ENCODE measurements at places on chromosomes 2 and 18. TPM values are rescaled to one million over a fixed set of nuclear protein-coding genes. Genes with fewer than 3 reads are reported as not detected.

DNA sequence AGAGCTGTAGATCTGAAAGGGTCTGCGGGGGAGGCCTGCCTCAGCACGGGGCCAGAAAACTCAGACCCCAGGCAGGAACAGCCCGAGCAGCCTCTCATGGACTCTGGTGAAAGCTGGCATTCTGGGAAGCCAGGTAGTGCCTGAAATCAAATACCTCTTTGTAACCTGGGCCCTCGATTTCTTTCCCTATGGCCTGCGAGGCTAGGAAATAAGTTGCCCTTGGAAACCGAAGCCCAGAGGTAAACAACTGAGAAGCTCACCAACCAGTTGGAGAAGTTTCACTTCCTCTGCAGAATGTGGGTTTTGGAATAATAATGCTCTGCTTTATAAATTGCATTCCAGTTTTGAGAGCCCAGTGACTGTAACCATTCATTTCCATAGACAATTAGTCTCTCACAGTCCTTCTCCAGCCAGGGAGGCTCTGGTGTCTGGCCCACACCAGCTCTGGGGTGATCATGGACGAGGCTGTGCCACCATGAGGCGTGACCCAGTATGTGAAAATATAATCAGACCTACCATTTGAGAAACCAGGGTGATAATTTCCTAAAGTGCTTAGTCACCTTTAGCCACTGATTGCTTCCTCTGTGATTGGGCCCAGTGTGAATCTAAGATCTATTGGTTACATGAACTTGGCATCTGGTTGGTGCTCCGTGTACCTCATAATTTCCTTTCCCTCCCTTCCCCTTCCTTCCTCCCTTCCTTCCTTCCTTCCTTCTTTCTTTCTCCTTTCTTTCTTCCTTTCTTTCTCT, 133.1 kb upstream of the PELI1 start:
- H3K4me3 ChIP-seq = no peak overlapping the region
- H3K4me1 ChIP-seq = peaks cover 48% of the 10 kb centered on the region
- peak overlapping the region; percentile 62 for H3K27ac ChIP-seq
- H3K36me3 ChIP-seq = no peaks in the 10 kb centered on the region

DNA sequence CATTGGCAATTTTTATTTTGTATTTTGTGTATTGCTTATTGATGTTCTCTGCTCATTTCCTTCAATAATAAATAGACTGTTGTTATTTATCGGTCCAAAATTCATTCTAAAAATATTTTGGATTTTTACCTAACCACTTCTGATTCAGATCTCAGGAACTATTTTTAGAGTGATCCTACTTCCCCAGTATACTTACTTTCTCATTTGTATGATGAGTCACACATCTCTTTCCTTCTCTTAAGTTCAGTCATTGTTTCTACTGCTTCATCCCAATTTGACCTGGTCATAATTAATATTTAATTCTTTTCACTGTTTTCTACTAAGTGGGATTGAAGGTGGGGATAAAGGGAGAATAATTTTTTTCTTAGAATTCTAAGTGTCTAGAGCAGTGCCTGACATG, 75.1 kb downstream of the AGPS start:
- peak; percentile 53 for DNase-seq
- peaks cover 13% of the 10 kb centered on the region for H3K36me3 ChIP-seq
- peak overlapping the region; percentile 50 for H3K27ac ChIP-seq
- H3K4me3 ChIP-seq = no peak overlapping the region
- H3K27me3 ChIP-seq = no peaks in the 10 kb centered on the region

GRCh38 chr18:29191263-29191662, 1014.3 kb upstream of the CDH2 start:
- no peaks in the 10 kb centered on the region for H3K4me1 ChIP-seq
- H3K27ac ChIP-seq = no peak overlapping the region
- DNase-seq = peak; percentile 14

SERPINB13 gene
- not detected for polyA plus RNA-seq

- no peak for DNase-seq
- H3K36me3 ChIP-seq = no peaks in the 10 kb centered on the region
- H3K27me3 ChIP-seq = no peaks in the 10 kb centered on the region
- no peak overlapping the region for H3K27ac ChIP-seq
- H3K4me1 ChIP-seq = no peaks in the 10 kb centered on the region
Measured at GRCh38 chr2:237901932-237902850, 42.8 kb downstream of the RAMP1 start.

MC2R gene
- polyA plus RNA-seq = not detected

CNDP1 gene
- not detected for polyA plus RNA-seq

KCNK3 gene
- polyA plus RNA-seq = 0.03 TPM

GRCh38 chr2:43157506-43158246, 68.7 kb downstream of the ZFP36L2 start:
- no peak overlapping the region for H3K4me3 ChIP-seq
- no peak for DNase-seq
- H3K27me3 ChIP-seq = no peaks in the 10 kb centered on the region
- peaks cover 13% of the 10 kb centered on the region for H3K4me1 ChIP-seq
- no peaks in the 10 kb centered on the region for H3K36me3 ChIP-seq
